ENCODE measurements at places on chromosomes 6 and 20.

DNA sequence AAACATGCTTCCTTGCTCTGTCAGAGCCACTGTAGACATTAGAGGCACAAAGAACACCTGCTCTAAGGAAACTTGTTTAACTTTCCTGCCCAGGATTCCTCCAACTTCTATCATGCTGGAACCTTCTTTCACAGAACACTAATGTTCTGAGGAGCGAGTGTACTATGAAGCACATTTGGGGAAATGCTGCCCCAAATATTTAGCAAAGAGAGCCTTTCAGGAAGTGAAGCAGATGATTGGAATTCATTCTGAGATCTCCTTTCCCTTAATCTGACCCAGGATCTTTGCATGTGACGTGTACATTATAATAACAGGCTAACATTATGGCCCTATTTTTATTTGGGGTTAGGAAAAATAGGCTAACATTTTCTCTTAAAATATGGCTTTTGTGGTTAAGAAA lies 21.0 kb upstream of the FYN start:
- DNase-seq, result peak; percentile 17

DNA sequence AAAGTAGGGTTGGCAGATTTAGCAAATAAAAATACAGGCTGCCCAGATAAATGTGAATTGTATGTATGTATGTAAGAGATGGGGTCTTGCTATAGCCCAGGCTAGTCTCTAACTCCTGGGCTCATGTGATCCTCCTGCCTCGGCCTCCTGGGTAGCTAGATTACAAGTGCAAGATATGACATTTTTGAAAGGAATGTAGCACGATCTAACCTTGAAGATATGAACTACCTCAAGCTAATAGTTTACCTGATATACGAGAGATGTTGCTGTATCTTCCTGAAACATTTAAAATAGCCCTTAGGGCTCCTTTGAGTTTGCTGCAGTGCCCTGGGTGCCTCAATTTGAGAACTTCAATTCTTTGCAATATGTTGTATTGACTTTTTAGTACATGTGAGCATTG lies 42.1 kb downstream of the AFG1L start:
- DNase-seq, result no peak

DNA sequence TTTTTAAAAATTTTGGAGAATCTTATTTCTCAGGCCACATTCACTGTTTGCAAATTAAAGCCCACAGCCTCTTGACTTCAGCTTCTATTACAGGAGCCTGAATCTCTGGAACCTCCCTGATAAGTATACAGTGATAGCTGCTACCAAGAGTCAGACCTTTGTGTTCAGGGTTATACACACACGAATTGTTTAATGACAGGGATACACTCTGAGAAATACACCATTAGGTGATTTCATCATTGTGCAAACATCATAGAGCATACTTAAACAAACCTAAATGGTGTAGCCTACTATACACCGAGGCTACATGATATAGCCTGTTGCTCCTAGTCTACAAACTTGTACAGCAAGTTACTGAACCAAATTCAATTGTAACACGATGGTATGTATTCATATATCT lies 473.9 kb downstream of the PKHD1 start:
- DNase-seq, result no peak

GRCh38 chr6:96276856-96277255 lies 244.8 kb upstream of the UFL1 start:
- DNase-seq, result no peak

- DNase-seq, result no peak
These were observed 54.0 kb upstream of the SNX9 start for GRCh38 chr6:157768863-157769551.

DNA sequence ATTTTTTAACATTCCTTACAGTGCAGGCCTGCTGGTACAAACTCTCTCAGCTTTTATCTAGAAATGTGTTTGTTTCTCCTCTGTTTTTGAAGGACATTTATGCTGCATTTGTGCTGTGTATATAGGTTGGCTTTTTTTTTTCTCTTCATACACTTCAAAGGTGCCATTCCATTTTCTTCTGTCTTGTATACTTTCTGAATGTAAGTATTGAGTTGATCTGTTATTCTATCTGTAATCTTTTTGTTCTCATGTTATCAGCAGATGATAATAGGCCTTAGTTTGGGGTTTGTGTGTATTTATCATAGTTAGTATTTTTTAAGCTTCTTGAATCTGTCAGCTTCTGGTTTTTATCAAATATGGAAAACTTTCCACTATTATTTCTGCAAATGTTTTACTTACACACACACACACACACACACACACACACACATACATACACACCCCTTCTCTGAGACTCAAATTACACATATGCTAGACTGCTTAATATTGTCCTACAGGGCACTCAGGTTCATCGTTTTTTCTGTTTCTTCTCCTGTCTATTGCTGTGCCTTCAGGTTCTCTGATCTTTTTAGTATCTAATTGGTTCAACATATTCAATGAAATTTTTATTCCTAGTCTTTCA lies 74.6 kb downstream of the RPP40 start:
- no peak for DNase-seq

GRCh38 chr20:48420176-48420575 lies 407.6 kb downstream of the PREX1 start:
- DNase-seq, result no peak

GRCh38 chr6:148533309-148534107 lies 190.9 kb downstream of the SASH1 start:
- no peak for DNase-seq

DNA sequence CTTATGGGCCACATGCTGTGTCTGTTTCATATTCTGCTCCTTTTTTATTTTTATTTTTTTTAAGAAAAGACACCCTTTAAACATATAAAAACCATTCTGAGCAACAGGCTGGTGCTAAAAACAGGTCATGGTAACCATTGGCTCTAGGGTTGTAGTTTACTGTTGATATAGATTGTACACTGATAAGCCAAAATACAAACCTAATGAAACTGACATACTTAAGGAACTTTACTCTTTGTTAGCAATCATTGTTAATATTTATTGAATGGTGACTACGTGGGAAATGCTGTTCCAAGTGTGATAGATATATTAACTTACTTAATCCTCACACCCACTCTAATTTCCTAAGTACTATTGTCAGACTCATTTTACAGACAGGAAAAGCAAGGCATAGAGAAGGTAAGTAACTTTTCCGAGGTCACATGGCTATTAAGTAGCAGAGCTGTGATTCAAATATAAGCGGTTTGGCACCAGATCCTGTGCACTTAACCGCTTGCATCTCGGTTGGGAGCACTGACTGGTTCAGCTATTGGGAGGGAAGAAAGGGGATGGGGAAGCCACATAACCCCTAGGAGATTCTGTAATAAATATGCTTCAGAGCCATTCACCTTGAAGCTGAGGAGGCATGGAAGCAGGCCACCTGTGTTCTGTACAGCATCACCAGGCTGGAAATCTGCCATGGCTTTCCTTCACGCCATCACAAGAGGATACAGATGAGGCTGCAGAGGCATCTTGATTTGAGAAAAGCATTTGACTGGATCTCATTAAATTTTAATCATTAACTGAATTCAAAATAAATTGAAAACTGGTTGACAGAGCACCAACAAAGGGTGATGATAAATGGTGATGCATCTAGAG lies 4.9 kb downstream of the TRAF3IP2 start:
- DNase-seq, result no peak

GRCh38 chr20:53800883-53801604 lies 207.4 kb upstream of the ZNF217 start:
- DNase-seq, result no peak

DNA sequence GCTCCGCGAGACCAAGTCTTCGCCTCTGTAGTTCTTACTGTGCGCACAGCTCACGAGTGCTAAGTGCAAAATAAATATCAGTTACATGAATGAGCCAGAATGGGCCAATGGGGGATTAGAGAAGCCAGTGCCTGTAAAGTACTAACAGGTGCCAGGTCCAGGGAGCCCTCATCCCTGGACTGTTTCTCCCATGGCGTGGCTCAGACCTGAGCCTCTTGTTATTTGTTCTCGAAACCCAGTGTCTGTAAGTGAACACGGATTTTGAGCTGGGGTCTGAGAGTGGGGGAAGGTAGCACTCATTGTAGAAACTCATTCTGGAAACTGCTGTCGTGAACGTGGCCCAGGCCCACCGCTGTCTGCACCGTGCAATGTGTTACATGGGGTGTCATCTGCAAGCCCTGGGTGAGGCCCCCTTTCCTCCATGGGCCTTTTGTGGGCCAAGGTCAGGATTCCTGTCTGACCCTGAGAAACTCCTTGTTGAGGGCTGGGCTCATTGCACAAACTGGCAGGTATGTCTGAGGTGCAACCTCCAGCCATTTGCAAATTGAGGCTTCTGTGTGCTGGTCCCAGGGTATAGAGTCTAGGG lies 154.7 kb downstream of the SYCP2 start:
- no peak for DNase-seq

DNA sequence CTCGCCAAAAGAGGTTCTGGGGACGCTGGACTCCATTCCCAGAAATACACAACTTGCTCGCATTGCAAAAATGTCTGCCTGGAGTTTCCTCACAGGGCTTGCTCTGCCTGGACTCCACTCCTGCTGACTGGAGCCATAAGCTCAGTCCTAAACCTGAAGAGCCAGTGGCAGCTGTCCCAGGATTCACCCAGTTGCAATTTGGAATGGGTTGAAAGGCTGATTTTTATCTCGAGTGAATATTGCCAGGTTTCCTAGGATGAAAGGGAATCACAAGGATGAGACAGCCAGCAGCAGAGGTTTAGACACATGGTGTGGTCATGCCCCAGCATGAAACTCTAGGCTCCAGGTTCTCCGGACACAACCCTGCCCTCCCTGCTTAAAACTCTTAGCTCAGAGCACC lies 223.3 kb downstream of the BMP7 start:
- DNase-seq, result no peak

DNA sequence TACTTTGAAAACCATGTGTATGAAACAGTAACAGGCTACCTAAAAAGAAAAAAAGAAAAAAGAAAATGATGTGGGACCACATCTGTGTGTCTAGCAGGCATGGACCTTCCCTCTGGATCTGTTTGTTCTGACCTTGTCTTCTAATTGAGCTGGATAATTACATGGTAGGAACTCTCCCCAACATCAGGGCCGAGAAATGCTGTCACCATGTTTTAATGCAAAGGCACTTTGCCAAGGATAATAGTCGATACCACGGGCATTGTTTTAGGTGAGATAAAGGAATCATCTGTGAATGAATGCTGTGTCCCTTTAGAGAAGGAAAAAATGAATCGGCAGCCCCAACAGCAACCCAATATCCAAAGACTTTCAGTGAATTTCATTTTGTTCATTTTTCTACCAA lies 149.1 kb downstream of the ZDHHC14 start:
- DNase-seq, result no peak

- DNase-seq, result no peak
These were observed 39.8 kb downstream of the KIF25 start for GRCh38 chr6:168037242-168037641.

DNA sequence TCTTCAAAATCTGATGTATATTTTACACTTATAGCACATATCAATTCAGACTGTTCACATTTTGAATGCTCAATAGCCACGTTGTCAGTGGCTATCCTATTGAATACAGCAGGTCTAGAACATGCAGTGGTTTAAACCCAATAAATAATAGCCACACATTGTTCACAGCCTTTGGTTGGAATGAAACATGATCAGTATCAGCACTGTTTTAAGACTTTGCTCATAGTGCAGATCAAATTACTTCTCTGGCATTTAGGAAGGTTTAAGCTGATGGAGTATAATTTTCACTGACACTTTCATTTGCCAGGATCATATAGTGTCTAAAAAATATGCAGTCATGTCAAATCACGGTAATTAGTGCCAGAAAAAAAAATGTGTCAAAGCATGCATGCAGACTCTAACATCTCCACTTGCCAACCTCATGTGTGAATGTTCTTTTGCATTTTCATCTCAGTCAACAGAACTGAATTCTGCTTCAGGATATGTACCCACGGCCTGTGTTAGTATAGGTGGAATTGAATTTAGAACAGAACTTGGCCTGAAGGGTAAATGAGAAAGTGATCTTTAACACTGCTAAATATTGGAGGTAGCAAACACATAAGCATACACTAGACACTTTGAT lies 184.1 kb downstream of the SLC24A3 start:
- no peak for DNase-seq

GRCh38 chr20:57579898-57580447 lies 19.1 kb downstream of the PCK1 start:
- DNase-seq, result peak; percentile 96

DNA sequence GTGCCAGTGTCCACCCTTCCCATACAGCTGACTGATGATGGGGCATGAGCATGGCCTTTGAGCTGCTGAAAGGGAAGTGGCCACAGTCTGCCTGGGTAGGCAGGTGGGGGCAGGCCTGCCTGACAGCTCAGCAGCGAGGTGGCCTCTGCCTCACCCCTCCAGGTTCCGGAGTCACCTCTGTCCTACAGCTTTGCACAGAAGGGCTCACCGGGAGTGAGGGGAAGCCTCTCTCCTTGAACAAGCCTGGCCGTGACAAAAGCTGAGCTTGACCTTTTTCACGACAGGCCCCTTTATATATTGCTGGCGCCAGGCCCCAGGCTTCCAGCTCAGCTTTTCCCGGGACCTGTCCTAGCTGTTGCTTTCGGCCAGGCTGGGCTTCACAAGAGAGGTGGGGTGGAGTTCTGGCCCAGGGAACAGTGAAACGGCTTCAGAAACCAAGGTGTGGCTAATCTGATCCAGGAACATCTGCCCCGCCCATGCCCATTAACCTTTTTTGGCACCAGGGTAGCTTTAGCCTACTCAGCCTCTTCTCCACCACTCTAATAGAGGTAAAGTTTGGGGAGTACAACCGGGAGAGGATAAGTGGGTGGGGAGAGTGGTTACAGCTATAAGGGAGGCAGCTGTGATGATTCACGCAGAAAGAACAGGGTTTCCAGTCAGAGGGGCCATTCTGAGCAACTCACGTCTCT lies 42.9 kb downstream of the C6orf132 start:
- peak; percentile 55 for DNase-seq

- DNase-seq, result no peak
These were observed 13.8 kb upstream of the ZBP1 start for GRCh38 chr20:57633945-57634491.

- DNase-seq, result no peak
These were observed 14.9 kb downstream of the DYNLT1 start for GRCh38 chr6:158629367-158630221.

- no peak for DNase-seq
These were observed 288.4 kb upstream of the TSHZ2 start for GRCh38 chr20:52683761-52684160.

- DNase-seq, result no peak
These were observed 731.4 kb upstream of the CITED2 start for GRCh38 chr6:140105857-140106256.

DNA sequence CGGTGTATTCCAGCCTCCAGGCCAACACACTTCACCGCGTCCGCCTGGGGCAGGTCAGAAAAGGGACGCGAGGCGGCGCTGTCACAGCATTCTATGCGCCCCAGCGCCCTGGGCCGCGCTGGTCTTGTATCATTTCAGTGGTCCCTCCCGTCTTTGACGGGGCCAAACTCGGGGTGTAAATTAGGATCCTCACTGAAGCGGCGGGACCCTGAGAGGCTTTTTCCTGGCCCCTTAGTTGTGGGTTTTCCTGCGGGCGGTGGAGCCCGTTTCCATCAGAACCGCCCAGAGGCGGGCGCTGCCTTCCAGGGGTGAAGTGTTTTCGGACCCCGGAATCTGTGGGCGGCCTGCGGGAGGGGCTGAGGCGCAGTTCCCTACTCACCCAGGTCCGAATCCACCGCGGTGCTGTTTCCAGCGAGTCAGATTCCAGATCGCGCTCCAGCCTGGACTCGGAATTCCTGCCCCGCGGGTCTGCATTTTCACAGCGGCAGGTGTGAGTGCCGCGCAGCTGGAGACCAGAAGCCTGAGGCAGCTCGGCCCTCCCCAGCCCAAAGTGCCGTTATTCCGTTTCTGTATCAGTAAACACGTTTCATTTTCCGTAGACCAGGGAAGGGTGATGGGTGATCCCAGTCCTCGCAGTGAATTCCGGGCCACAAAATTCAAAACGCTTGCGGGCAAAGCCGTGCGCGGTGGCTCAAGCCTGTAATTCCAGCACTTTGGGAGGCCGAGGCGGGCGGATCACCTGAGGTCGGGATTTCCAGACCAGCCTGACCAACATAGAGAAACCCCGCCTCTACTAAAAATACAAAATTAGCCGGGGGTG lies 3.9 kb upstream of the MICB start:
- peak; percentile 67 for DNase-seq

Data from HTR-8/SVneo (cell line).